ENCODE measurements at places on chromosomes 4 and X.

DNA sequence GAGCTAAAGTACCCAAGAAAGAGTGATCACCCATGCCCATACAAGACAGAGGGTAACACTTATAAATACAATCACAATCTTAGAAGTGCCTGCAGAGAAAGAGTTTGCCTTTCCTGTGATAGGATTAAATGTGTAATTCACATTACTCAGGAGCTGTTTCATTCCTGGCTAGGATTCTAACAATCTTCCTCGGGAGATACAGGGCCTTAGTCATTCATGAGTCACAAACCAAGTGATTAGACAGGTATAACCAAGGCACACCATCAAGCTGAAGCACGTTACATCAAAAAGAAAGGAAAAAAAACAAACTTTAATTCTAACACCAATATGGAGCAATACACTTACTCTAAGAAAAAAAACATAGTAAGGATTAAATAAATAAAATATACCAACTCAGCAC, 14.9 kb downstream of the ABCG2 start:
- DNase-seq, result peak; percentile 48

GRCh38 chr4:105461221-105461620, 12.6 kb downstream of the PPA2 start:
- no peak for DNase-seq

GRCh38 chr4:8038719-8039251, 99.1 kb upstream of the AFAP1 start:
- DNase-seq, result no peak

DNA sequence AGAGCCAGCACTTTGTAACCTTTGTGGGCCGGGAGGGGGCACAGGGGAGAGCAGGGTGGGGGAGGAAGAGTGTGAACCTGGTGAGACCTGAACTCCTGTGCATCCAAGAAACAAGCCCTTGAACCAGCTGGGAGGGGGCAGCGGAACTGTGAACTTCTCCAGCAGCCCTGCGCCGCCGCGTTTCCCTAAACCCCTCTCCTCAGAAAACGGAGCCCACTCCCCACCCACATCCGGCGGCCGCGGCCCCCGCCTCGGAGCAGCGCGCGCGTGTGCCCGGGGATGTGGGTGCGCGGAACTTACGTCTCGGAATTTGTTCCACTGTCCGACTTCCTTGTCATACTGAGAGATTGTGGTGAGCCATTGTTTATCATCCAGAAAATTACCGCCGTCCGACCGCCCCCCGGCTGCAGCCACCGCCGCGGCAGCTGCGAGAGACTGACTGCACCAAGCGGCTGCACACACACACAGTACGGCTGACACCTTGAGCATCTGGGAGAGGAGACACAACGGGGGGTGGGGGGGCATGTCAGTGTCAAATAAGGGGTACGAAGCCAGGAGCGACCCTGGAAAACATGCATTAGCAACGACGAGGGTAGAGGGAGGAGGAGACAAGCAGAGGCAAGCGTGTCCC, 494 bp downstream of the SPOCK3 start:
- DNase-seq, result peak; percentile 20

DNA sequence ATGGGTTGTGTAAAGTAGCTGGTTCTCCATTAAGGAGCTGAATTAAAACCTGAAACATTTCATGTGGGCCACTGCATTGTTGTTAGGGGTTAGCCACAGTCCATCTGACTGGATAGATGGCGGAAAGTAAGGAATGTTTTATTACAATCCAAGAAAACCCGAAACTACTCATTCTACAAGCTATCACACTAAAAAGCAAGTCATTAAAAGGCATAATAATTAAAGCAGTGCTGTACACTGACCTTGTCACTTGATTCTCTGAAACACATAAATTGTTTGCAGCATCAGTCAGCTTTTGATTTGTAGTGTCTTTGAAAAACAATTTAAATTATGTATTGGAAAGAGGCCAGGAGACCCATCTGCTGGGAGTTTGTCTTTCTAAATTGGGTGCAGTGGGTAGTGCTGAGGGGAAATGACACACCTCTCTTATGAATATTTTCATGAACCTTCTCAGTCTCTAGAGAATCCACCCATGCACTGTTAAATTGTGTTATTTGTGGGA, 75.7 kb upstream of the ANK2 start:
- DNase-seq, result no peak

DNA sequence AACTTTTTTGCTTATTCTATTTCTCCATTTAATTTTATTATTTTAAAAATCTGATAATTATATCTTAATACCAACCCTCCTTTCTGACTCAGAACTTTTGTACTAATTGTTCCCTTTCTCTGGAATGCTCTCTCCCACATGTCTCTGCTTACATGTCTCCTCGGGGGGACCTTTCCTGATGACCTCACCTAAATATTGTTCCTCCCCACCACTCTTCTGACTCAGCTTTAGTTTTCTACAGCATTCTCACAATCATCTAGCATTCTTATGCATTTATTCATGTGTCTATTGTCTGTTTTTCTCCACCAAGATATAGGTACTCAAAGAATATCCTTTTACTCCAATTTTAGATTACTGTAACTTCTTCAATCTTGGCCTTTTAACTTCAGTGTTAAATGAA, 128.7 kb downstream of the MSL3 start:
- peak; percentile 50 for DNase-seq

- no peak for DNase-seq
These were observed 34.4 kb upstream of the SLC25A4 start for GRCh38 chr4:185108669-185109068.

DNA sequence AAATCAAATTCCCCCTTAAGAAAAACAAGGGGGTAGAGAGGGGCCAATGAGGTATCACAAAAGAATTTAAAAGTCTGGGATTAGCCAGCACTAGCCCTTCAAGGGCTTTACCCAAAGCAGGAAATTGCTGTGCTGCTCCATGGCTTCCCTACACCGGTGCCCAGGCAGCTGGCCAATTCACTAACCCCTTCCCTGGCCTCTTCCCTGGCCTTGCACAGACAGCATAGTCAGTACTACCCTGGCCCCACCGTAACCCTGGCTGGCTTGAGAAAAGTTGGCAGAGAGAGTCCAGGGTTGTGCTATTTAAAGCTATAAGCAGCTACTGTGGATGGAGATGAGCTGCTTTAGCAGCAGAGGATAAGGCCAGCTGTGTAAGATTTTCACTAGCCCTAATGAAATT, 43.1 kb downstream of the ADAMTS3 start:
- peak; percentile 30 for DNase-seq

GRCh38 chr4:31045151-31045550, 325.0 kb downstream of the PCDH7 start:
- no peak for DNase-seq

- DNase-seq, result peak; percentile 33
These were observed 200.2 kb upstream of the FAM241A start for GRCh38 chr4:111945014-111945413.

- peak; percentile 58 for DNase-seq
These were observed 31.2 kb downstream of the CCNI start for GRCh38 chr4:77044461-77045150.

DNA sequence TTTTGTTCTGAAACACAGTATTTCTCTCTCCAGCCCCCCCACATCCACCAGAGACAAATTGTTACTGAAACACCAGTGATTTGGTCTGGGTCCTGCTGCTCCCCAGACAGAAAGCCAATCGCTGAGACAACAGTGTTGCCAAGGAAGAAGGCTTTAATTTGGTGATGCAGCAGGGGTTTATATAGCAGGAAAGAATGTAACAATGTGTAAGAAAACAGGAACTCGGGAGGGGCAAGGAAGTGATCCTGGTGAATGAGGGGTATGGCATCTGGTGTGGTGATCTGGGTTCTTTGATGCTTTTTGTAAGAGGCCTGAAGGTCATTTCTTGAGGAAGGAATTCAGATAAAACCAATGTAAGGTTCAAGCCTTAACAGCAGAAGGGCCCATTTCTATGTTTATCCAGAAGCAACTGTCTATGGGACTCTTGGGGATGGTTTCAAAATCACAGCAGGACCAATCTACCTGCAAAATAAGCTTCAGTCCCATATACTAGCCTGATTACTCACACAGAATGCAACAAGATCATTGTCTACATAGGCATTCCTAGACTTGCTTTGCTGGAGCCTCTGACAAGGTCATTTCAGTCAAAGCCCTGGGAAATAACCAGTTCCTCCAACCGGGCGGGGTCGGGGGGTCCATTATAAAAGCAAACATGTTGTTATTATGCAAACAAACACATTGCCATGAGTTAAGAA, 445.2 kb upstream of the ZFP42 start:
- DNase-seq, result peak; percentile 76

DNA sequence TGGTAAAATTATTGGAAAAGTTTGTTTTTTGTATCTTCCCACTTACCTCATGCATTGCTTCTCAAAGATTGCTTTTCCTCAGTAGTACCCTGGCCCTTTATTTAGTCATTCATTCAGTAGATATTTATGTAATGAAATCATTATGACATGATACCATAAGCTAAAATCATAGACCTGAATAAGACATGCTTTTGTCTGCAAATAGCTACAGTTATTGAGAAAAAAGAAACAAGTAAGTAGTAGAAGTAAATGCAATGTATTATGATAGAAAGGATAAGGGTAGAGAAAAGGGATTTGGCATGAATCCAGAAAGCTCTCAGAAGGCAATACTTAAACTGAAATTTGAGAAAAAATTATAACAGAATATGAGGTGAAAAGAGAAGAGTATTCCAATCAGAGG, 352.5 kb downstream of the GPM6A start:
- peak; percentile 56 for DNase-seq

DNA sequence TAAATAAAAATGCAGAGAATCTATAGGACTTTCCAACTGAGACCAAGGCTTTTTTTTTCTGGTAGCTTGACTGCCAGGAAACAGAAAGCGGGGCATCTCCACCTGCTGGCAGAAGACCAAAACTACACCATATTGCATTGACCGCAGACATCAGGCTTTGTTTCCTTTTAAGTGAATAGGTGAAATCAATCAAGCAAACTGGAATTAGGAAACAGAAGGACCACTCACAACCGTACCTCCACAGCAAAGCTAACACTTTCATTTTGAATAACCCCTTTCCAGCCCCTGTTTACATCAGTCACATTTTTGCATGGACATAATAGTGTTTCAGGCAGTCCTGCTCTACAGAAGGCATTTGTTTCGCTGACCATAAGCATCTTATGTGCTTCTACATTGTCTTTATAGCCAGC, 218.2 kb downstream of the IDS start:
- DNase-seq, result peak; percentile 49

DNA sequence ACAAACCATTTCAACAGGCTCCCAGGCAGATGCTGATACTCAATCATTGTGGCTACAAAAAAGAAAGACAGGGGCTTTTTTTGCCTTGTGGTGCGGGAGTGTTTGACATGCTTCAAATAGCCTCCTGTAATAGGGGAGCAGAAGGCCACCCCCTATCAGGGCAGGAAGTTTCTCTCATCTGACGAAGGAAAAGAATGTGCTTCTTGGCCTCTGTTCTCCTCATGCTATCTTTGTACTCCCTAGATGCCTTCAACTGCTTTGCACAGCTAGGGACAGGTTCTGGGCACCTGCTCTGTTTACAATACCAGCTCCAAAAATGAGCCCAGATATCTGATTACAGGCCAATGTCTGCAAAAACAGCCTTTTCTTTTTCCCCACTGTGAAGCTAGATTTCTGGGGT, 391.1 kb downstream of the STIM2 start:
- no peak for DNase-seq

- DNase-seq, result no peak
These were observed 2.9 kb downstream of the DOK7 start for GRCh38 chr4:3465698-3466671.

GRCh38 chrX:87900320-87900908, 382.8 kb downstream of the KLHL4 start:
- DNase-seq, result no peak

DNA sequence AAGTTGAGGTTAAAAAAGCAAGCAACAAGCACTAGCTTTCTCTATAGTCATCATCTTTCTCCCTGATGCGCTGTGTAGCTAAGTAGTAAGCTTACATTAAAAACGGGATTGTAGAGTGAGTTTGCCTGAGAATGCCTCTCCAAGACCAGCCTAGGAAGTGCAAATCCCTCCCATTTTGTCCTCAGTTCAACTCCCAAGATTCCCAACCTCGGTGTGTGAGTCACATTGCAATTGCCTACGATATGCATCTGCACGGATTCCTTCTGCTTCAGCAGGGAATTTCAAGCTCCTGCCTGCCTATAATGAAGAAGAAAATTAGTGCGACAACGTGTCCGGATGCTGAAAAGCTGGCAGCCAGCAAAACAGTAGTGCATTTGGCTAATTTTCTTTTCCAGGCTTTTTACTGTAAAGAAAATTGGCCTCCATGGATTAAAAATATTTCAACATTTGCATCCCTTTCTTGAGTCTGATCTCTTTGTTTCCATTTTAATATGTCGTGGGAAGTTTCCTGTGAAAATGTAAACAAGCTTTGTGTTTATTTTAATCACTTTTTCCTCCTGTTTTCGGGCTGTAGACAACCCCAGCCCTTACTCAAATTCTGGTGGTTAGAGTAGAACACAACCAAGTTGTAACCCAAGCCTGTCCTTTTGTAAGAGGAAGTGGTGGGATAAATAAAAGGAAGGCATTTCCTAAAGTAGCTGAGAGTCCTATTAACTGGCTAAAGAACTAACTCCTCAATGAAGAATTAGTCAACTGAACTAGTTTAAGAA, 58.4 kb upstream of the TET2 start:
- DNase-seq, result peak; percentile 86

- no peak for DNase-seq
These were observed 2.4 kb upstream of the SPARCL1 start for GRCh38 chr4:87531621-87532020.

DNA sequence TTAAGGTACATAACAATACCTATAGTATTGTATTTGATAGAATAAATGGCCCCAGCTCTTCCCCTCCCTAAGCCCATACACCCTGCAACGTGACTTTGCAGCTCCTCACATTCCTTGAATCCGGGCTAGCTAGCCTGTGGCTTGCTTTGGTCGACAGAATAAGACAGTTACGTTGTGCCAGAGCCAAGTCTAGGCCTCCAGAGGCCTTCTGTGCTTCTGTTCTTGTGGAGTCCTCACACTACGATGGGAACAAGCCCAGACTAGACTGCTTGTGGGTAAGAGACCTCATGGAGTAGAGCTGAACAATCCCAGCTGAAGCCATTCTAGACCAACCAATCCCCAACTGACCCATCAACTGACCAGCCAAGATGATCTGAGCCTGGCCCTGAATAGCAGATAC, 102.4 kb upstream of the PLAC1 start:
- DNase-seq, result peak; percentile 33

DNA sequence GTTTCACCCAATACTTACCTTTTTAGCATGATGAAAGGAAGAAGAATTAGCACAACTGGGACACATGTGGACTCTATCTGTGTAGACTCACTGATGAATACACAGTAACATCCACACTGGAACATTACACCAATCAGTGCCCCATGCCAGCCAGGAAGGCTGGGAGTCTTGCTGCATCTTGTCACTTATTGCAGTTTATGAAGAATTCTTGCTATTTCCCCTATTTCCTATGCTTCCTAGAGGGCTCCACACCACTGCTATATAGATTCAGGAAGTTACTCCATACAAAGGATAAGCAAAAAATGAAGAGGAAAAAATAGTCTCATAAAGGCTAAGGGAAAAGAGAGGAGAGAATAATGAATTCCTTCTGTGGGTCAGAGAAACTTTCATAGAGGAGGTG, 201.0 kb downstream of the CAMK2D start:
- DNase-seq, result peak; percentile 39

Data from fibroblast of skin of back (primary cell).